H7 (cell line): ENCODE measurements at places on chromosomes 4 and X. TPM values are rescaled to one million over a fixed set of nuclear protein-coding genes. Genes with fewer than 3 reads are reported as not detected.

DNA sequence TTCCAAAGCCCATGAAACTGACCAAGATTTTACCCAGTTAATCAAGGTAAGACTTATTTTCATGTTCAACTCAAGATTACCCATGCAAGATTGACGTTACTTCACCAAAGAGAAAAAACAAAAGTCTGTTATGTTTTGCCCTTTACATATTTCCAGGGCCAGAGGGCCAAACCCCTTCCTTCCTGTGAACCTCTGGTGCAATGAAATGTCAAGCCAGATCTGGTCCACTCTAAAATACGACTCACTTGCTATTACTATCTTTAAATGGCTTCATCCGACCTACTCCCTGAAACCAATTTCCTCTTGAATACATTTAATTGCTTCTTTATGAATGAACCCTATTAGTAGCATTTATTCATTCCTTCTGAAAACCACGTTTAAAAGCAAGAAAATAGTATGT is 33.0 kb downstream of the TSPAN5 start:
- no peak for DNase-seq

USP38 gene
- 16.8 and 17.8 TPM in 2 replicates for total RNA-seq

DNA sequence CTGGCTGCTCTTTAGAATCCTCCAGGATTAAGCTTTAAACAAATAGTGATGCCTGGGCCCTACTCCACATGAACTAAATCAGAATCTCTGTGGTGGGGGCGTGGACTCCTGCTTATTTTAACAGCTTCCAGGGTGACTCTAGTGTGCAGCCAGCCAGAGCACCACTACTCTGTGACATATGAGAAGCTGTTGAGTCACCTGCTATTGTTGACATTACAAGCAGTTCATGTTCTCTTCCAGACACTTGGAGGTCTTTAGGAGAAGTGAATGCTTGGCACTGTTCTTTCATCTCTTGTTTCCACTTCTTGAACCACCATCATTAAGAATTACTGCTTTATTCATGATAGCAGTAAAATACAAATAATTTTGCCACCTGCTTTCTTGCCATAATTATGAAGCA is 426 bp upstream of the C4orf51 start:
- DNase-seq, result no peak

GRCh38 chr4:3436048-3436797 is 5.5 kb upstream of the HGFAC start:
- DNase-seq, result no peak

GRCh38 chrX:51837921-51838320 is 55.5 kb upstream of the MAGED1 start:
- no peak for DNase-seq

- no peak for DNase-seq
Observed at GRCh38 chr4:44522761-44523445, 74.3 kb upstream of the KCTD8 start.

P2RY8 gene
- total RNA-seq, result 0.03 and 0.15 TPM in 2 replicates

MAGEE1 gene
- total RNA-seq, result 2.2 and 2.5 TPM in 2 replicates

CCKAR gene
- not detected in 2 replicates for total RNA-seq

CCNG2 gene
- 6.2 and 8.6 TPM in 2 replicates for total RNA-seq

DNA sequence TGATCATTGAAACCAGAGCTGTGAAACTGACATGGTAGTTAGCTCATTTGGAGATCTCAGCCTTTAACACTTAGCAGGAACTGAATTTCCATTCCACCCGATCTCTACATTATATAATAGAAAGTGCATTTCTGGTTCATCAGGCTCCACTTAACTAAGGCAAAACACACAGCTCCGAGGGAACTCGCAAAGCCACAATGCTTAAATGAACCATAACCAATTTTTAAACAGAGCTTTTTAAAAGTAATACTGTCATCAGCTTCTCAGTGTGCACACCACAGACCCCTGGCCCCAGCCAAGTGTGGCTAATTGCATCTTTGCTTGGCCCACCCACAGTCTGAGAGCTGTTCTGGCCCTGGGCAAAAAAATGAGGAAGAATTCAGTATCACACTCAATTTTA is 66.1 kb downstream of the DCHS2 start:
- DNase-seq, result no peak

GRCh38 chrX:97787849-97788248 is 904.1 kb downstream of the RPA4 start:
- no peak for DNase-seq

SERPINA7 gene
- not detected in 2 replicates for total RNA-seq

DNA sequence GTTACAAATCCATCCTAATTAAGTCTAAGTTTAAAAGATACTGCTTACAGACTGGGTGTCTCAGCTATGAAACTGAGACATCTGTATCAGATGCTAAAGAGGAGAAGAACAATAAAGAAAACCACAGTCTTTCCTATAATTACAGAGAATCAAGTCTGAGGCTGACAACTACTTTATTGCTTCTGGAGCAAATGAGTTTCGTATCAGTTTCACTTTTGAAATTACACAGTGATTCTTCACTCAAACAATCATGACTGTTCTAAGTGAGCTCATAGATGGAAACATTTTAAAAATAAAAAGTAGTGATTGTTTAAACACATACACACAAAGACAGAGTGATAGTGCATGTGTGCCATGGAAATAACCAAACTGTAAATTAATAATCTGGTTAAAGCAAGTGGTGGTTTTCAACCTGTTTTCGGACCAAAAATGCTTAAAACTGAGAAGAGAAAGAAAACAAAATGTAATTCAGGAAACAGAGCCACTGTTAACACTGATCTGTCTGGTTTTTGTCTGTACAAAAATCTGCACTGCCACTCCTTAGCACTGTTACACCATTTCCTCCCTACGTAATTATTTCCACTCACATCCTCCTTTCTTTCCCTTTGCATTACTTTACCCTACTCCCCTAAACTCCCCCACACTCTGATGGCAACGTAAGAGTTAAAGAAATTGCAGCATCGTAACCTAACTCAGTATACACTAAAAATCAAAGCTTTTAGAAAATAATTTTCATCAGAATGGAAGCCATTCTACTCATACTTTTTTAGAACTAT is 12.5 kb downstream of the RFC1 start:
- no peak for DNase-seq

GRCh38 chr4:126568652-126569570 is 1063.8 kb upstream of the INTU start:
- DNase-seq, result no peak

DNA sequence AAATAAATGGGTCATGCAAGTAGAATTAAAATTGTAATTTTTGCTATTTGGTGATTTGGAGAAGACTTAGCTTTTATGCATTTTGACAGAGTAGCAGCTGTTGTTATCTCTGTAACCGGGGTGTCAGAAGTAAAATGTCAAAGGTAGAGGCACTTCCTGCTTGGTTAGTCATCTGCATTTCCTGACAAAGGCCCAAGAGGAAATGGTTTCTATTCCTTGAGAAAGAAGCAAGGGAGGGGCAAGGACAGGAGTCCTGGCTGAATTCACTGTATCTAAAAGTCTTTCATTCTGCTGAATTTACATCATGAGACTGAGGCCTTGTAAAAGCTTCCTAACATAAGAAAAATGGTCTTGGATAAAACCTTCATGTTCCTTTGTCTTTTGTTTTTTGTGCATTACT is 550.9 kb upstream of the BOD1L1 start:
- no peak for DNase-seq

EDA2R gene
- 0.80 and 0.92 TPM in 2 replicates for total RNA-seq

- DNase-seq, result no peak
Observed at GRCh38 chrX:143058120-143058519, 32.4 kb downstream of the SPANXN4 start.

DNA sequence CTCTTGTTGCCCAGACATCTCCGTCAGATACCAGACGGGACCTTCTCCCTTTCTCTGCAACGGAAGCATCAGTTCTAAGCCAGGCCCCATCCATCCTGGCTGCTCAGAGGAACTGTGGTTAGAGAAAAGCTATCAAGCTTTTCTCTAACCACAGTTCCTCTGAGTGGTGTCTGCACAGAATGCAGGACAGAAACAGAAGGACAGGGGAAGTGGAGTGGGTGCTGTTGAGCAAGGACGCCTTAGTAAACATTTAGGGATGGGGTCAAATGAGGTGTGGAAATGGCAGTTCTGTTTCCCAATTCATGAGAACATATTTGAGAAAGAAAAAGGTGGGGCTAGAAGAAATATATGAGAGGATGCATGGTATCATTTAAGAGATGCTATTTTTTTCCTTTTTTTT is 283.8 kb downstream of the CRLF2 start:
- DNase-seq, result no peak

- DNase-seq, result no peak
Observed at GRCh38 chr4:61545902-61546480, 345.9 kb downstream of the ADGRL3 start.

- DNase-seq, result peak; percentile 71
Observed at GRCh38 chrX:154317391-154317995, 21.9 kb downstream of the TKTL1 start.

ANKRD37 gene
- 0.24 and 2.5 TPM in 2 replicates for total RNA-seq

TRPC5OS gene
- 0.21 TPM in 1 of 2 replicates, not detected in the other for total RNA-seq

SATL1 gene
- total RNA-seq, result 0.03 and 0.11 TPM in 2 replicates

FABP2 gene
- not detected in 2 replicates for total RNA-seq

SLC4A4 gene
- 0.55 and 0.78 TPM in 2 replicates for total RNA-seq

FATE1 gene
- total RNA-seq, result 0.11 TPM in 1 of 2 replicates, not detected in the other

- no peak for DNase-seq
Observed at GRCh38 chr4:86346320-86346719, 13.5 kb downstream of the MAPK10 start.

SUPT20HL2 gene
- total RNA-seq, result 0.14 TPM in 1 of 2 replicates, not detected in the other

DNA sequence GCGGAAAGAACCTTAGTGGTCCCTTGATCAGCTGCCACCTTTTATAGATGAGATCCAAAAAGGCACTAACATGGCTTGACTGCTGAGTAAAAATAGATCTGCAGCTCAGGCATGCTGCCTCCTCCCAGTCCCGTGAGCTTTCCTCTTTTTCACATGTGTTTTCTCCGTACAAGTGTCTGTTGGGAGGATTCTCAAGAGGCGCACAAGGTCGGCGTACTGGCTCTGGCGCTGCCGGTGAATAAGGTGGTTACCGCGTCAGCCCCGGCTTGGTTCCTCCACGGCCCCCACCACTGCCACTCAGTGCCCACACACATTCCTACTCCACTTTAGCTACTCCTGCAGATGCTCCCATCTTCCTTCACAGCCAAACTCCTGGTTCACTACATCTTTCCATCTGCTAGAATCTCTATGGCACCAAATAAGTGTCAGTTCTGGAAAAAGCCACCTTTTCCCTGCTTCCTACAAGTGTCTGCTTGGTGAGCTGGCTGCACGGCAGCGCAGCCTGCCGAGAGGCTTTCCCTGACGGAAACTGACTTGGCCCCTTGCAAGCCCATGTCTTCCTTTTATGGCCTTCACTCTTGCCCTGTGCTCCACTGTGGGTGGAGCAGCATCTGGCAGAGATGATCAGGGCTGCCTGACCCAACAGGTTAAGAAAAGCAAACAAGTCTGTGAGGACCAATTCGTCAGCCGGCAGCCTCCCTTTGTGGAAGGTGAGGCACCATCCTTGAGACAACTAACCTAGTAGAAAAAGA is 99.8 kb downstream of the KLHL8 start:
- DNase-seq, result no peak

GRCh38 chr4:154928640-154929257 is 147.7 kb downstream of the RBM46 start:
- peak; percentile 35 for DNase-seq

DNA sequence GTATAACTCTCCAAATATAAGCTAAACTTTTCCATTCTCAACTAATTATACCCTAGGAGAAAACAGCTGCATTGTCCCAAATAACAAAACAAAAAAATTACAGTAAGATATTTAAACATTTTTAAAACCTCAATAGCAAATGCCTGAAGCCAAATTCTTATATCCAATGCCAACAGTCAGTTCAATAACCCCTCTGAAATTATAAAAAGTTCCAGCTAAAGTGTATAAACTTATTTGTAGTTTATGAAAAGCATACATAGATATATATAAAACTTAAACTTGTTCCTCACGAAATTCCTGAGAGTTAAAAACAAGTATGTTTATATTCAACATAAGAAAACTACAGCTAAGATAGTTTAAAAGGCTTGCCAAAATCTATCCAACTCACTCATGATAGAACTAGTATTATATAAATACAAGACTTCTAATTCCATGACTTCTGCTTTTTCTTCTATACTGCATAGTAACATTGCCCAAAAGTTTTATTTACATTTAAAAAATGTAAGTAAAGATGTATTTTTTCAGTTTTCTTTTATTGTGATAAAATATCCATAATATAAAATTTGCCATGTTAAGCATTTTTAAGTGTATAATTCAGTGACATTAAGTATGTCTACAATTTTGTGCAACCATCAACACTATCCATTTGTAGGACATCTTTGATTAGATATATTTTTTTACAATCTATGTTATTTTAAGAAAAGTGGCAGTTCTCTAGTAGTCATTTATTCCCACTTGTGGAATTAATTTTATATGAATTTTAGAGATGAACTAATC is 72.8 kb downstream of the PPA2 start:
- DNase-seq, result no peak

DNA sequence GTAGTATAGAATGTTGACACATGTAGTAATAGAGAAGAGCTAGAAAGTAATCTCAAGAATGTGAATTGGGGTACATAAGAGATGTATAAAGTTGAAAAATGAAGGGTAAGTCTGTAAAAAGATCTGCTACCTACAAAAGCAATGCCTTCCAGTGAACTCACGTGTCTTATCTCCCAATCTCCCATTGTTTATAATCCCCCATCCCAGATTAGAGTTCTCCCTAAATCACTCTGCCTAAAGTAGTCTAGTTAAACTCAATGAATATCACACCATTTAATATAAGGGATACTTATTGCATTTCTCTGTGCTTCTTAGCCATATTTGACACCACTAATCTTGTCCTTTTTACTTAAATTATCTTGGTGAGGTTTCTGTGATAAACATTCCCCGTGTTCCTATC is 6.6 kb downstream of the TECRL start:
- DNase-seq, result no peak

TEX13B gene
- 0.85 TPM in 1 of 2 replicates, not detected in the other for total RNA-seq

RNF128 gene
- 0.62 and 1.0 TPM in 2 replicates for total RNA-seq
